ENCODE measurements at places on chromosomes 2 and 18. TPM values are rescaled to one million over a fixed set of nuclear protein-coding genes. Genes with fewer than 3 reads are reported as not detected.

The TLK1 gene
- total RNA-seq, result 19.6 TPM

The KLHL14 gene
- 0.08 TPM for total RNA-seq

The SLC11A1 gene
- total RNA-seq, result 23.0 TPM

DNA sequence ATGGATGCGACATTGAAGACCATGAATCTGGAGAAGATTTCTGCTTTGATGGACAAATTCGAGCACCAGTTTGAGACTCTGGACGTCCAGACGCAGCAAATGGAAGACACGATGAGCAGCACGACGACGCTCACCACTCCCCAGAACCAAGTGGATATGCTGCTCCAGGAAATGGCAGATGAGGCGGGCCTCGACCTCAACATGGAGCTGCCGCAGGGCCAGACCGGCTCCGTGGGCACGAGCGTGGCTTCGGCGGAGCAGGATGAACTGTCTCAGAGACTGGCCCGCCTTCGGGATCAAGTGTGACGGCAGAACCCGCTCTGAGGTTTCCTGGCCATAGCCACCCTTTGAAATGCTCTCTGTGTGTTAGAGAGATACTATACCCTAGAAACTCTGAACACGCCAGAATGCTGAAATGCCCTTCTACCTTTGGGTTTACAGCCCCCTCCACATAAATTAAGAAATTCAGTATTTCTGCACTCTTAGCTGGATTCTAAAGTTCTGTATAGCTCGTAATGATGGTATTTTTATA, 659 bp downstream of the CHMP1B start:
- peak; percentile 57 for DNase-seq

GRCh38 chr2:144625626-144626025, 105.7 kb upstream of the ZEB2 start:
- DNase-seq, result no peak

DNA sequence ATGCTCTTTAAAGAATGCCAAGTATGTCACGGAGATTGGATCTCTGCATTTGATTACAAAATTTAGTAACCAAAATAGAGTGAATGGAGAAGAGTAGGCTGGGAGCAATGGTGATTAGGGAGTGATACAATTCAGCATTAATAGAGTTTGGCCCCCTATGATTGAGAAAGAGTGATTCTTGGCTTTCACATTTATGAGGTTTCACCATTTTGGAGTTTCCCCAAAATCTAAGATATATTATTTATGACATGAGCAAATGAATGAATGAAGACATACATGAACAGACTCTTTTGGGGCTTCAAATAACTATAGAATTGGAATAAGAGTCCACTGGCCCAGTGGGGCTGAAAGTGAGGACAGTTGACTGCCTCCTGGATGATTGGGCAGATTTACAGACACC, 255.2 kb downstream of the LPIN1 start:
- DNase-seq, result no peak

DNA sequence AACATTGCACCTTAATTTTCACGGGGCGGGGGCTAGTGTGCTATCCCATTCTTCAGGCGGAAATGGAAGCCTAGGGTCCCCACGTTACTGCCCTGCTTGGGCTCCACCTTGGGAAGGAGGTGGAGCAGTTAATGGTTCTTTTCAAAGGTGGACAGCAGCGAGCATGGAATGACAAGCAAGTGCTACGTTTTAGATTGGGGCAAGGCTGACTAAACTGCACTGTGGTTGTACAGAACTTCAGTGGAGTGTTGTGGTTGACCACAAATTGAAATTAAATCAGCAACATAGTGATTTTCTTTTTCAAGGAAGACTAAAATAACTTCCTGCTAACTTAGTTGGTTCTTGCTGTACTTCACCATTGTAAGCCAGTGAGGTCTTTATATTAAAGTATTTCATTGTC, 47.0 kb downstream of the CHRNA1 start:
- no peak for DNase-seq

GRCh38 chr2:71306762-71307161, 24.8 kb upstream of the ZNF638 start:
- no peak for DNase-seq

- DNase-seq, result no peak
Observed at GRCh38 chr18:76765649-76766048, 56.7 kb upstream of the ZNF236 start.

GRCh38 chr18:1760901-1761300, 810.4 kb downstream of the METTL4 start:
- no peak for DNase-seq

All from liver (tissue), 10 donors.